ENCODE measurements at places on chromosomes 3 and 15.

- H3K27me3 ChIP-seq: peaks cover 11% of the 10 kb centered on the region
- no peaks in the 10 kb centered on the region for H3K4me1 ChIP-seq
- H3K27ac ChIP-seq: no peak overlapping the region
- H3K4me3 ChIP-seq: no peak overlapping the region
- no peak for DNase-seq
Measured at GRCh38 chr15:72451224-72451623, 22.9 kb upstream of the ARIH1 start.

DNA sequence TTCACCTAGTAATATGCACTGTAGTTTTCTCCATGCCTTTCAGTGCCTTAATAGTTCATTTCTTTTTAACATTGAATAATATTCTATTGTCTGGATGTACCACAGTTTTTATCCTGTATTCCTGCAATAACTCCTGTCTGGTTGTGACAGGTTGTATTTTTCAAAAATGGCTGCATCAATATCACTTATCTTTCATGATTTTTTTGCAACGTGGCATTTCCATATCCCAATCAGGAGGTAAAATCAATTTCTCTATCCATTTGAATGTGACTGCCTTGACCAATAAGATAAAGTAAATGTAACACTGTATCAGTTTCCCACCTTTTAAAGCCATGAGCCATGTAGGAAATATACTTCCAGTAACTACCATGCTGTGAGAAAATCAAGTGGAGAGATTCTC lies 27.5 kb upstream of the EPHA3 start:
- no peak overlapping the region for H3K4me3 ChIP-seq
- no peak for DNase-seq
- H3K27me3 ChIP-seq: no peaks in the 10 kb centered on the region
- peaks cover 1% of the 10 kb centered on the region for H3K4me1 ChIP-seq
- no peak overlapping the region for H3K27ac ChIP-seq

DNA sequence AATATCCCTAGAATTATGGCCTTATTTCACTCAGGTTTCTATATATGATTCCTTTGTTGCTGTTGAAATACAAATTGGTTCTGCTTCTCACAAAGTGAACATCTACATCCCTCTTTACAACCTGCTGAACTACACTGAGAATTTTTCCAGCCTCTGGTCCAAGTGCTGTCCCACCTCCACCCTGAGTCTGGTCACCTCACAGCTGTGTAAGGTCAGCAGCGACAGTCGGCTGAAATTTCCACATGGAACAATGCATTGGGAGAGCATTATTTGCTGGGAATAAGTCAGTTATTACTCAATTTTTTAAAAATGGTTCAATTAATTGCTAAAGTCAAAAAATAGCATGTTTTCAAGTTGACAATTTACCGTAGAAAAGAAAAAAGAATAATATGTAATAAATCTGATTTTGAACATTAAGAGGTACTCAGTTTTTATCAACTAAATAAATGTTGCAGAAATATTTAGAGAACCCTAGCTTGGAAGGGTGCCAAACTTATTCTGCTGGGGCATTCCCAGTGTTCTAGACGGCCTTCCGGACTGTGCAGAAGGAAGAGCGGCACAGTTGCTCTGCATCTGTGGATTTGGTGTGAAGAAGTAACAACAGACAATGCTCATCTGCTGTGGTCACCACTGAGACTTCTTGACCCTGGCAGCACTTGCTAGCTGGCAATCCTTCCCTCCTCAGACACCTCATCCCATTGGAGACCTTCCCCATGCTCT lies 1.8 kb downstream of the HCLS1 start:
- H3K36me3 ChIP-seq: peaks cover 7% of the 10 kb centered on the region
- no peak for DNase-seq
- H3K4me3 ChIP-seq: no peak overlapping the region
- H3K27ac ChIP-seq: no peak overlapping the region

GRCh38 chr15:74798388-74799254 lies 14.0 kb upstream of the LMAN1L start:
- peaks cover 2% of the 10 kb centered on the region for H3K36me3 ChIP-seq

DNA sequence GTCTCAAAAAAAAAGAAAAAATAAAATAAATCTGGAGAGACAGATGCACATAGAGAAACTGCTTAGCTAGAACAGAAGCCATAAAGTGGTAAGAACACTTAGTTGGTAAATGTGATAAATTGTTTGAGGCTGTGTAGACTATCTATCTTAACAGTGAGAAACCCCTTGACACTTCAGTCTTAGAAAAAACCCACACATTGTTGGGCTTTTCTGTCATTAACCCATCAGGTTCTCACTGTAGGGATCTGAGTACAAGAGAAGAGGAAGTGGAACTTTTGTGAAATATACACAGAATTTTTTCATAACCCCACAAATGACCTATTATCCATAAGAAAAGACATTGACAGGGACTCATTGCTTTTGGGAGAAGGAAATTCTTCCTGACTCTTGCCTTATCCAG lies 24.4 kb downstream of the TP63 start:
- H3K27me3 ChIP-seq: no peaks in the 10 kb centered on the region
- H3K27ac ChIP-seq: no peak overlapping the region
- no peak for DNase-seq
- no peaks in the 10 kb centered on the region for H3K4me1 ChIP-seq
- H3K36me3 ChIP-seq: no peaks in the 10 kb centered on the region

GRCh38 chr15:20349774-20350498 lies 191.7 kb downstream of the GOLGA6L6 start:
- no peaks in the 10 kb centered on the region for H3K27me3 ChIP-seq
- H3K36me3 ChIP-seq: peaks cover 11% of the 10 kb centered on the region
- H3K4me1 ChIP-seq: no peaks in the 10 kb centered on the region

- H3K4me1 ChIP-seq: peaks cover 1% of the 10 kb centered on the region
- no peak for DNase-seq
- no peak overlapping the region for H3K4me3 ChIP-seq
- no peak overlapping the region for H3K27ac ChIP-seq
Measured at GRCh38 chr15:59160880-59161593, 45.6 kb upstream of the LDHAL6B start.

GRCh38 chr3:108970561-108970960 lies 16.9 kb upstream of the GUCA1C start:
- H3K27ac ChIP-seq: no peak overlapping the region
- peaks cover 12% of the 10 kb centered on the region for H3K4me1 ChIP-seq
- no peak for DNase-seq
- H3K27me3 ChIP-seq: no peaks in the 10 kb centered on the region

GRCh38 chr3:50542177-50543034 lies 25.1 kb downstream of the C3orf18 start:
- no peak overlapping the region for H3K4me3 ChIP-seq
- peak; percentile 76 for DNase-seq
- H3K27me3 ChIP-seq: peaks cover 25% of the 10 kb centered on the region
- H3K27ac ChIP-seq: no peak overlapping the region

DNA sequence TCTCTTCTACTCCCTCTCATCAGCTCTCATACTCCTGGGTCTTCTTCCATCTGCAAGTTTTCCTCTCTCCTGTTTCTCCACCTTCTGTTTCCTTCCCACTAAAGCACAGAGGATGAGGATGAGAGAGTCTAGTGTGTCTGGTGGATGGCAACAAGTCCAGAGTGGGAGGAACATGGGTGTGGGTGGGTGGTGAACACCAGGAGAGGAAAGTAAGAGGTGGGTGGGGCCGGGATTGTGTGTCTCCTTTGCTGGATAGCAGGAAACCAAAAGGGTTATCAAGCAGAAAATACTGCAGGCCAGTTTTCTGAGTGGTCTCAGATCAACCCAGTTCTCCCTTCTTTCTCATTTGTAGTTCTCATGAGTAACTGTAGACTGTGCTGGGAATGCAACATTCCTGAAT lies 52.9 kb upstream of the EPHB1 start:
- peaks cover 23% of the 10 kb centered on the region for H3K27me3 ChIP-seq
- H3K27ac ChIP-seq: no peak overlapping the region
- H3K4me1 ChIP-seq: no peaks in the 10 kb centered on the region

DNA sequence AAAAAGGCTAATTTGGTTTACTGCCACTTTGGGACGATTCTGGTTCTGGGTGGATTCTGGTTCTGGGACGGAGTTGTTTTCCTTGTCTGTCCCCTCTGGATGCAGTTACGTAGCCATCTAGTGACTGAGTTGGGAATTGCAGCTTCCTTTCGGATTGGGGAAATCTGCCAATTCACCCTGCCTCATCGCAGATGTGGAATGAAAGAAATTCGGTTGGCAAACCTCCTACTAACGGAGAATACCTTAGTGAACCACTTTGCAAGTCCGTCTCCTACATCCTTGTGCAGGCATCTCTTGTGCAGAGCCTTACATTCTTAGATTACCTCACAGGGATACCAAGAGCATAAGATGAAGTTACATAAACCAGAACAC lies 31.5 kb upstream of the AP4E1 start:
- peak overlapping the region; percentile 15 for H3K27ac ChIP-seq
- H3K4me1 ChIP-seq: peaks cover 6% of the 10 kb centered on the region
- no peaks in the 10 kb centered on the region for H3K36me3 ChIP-seq
- peak; percentile 66 for DNase-seq
- H3K27me3 ChIP-seq: peaks cover 4% of the 10 kb centered on the region

- H3K27ac ChIP-seq: peak overlapping the region; percentile 37
- no peak overlapping the region for H3K4me3 ChIP-seq
- H3K27me3 ChIP-seq: no peaks in the 10 kb centered on the region
- no peak for DNase-seq
- H3K36me3 ChIP-seq: peaks cover 31% of the 10 kb centered on the region
Measured at GRCh38 chr3:47617086-47618010, 38.7 kb upstream of the CSPG5 start.

DNA sequence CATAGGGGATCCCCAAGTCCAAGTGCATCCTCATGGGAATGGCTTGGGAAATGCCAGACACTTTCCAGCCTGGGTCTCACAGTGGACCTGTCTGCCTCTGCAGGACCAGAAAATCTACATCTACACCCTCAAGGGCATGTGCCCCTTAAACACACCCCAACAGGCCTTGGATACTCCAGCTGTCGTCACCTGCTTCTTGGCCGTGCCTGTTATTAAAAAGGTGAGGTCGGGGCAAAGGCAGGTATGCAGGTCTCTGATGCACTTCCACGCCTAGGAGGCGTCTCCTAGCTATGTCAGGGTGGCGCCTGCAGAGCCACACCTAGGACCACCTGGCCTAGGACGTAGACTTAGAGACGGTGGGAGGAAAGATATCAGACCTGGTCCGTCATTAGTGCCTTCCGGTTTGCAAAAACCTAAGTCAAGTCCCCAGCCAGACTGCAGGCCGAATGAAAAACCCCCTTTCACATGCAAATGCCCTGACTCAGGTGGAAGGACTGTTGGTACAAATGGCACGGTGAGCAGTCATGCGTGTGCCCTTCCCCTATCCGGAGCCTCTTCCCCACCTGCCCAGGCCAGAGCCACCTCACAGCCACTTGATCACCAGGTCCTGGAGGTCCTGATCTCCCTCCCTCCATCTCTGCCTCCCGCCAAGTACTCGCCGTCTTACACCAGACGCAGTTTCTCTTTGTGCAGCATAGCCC lies 143.5 kb downstream of the LRRK1 start:
- H3K27me3 ChIP-seq: no peaks in the 10 kb centered on the region
- no peak overlapping the region for H3K4me3 ChIP-seq
- peaks cover 3% of the 10 kb centered on the region for H3K36me3 ChIP-seq
- no peak overlapping the region for H3K27ac ChIP-seq
- H3K4me1 ChIP-seq: no peaks in the 10 kb centered on the region

- peaks cover 4% of the 10 kb centered on the region for H3K4me1 ChIP-seq
- H3K36me3 ChIP-seq: no peaks in the 10 kb centered on the region
- H3K4me3 ChIP-seq: no peak overlapping the region
Measured at GRCh38 chr3:82764521-82764920, 1003.1 kb upstream of the GBE1 start.

DNA sequence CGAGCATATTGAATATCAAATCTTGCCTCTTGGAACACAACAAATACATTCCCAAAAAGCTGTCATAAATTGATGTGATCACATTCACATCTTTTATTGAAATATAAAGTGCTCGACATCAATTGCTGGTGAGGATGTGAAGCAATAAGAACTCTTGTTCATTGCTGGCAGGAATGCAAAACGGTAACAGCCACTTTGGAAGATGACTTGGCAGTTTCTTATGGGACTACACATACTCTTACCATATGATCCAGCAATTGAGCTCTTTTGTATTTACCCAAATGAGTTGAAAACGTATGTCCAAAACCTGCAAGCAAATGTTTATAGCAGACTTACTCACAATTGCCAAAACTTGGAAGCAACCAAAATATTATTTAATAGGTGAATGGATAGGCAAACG lies 234.9 kb downstream of the CACNA2D3 start:
- H3K36me3 ChIP-seq: no peaks in the 10 kb centered on the region
- H3K4me3 ChIP-seq: no peak overlapping the region
- H3K27ac ChIP-seq: no peak overlapping the region
- H3K27me3 ChIP-seq: peaks cover 35% of the 10 kb centered on the region

- peaks cover 5% of the 10 kb centered on the region for H3K36me3 ChIP-seq
- H3K4me1 ChIP-seq: peaks cover 9% of the 10 kb centered on the region
- no peak overlapping the region for H3K4me3 ChIP-seq
- peak overlapping the region; percentile 76 for H3K27ac ChIP-seq
- DNase-seq: no peak
Measured at GRCh38 chr3:172800156-172800555, 49.6 kb downstream of the ECT2 start.

- no peaks in the 10 kb centered on the region for H3K27me3 ChIP-seq
- H3K4me1 ChIP-seq: peaks cover 3% of the 10 kb centered on the region
- H3K27ac ChIP-seq: peak overlapping the region; percentile 76
- no peak overlapping the region for H3K4me3 ChIP-seq
Measured at GRCh38 chr3:197219619-197220018, 78.8 kb downstream of the DLG1 start.

- DNase-seq: no peak
- no peak overlapping the region for H3K27ac ChIP-seq
- no peak overlapping the region for H3K4me3 ChIP-seq
- H3K36me3 ChIP-seq: no peaks in the 10 kb centered on the region
- no peaks in the 10 kb centered on the region for H3K27me3 ChIP-seq
Measured at GRCh38 chr3:79170021-79170420, 597.8 kb downstream of the ROBO1 start.

DNA sequence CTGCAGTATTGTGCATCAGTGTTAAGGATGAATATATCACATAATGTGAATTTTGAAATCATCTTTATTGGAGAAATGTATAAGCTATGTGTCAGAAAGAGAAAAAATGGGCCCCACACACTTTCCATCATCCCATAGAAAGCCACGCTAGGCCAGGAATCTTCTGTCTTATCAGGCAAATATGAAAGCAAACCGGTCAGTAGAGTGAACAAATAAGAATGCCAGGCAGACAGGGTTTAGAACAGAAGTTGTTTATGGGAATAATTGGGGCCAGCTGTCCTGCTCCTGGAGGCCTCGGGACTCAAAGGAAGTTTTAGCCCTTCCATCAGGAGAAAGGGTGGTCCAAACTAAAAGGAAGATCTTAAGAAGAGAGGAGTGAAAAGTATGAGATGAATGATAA lies 39.5 kb downstream of the ZNF280D start:
- peaks cover 3% of the 10 kb centered on the region for H3K36me3 ChIP-seq
- H3K27ac ChIP-seq: no peak overlapping the region
- DNase-seq: no peak
- H3K4me1 ChIP-seq: no peaks in the 10 kb centered on the region
- no peak overlapping the region for H3K4me3 ChIP-seq

GRCh38 chr3:188962253-188963247 lies 209.2 kb upstream of the TPRG1 start:
- no peak overlapping the region for H3K27ac ChIP-seq
- H3K4me1 ChIP-seq: no peaks in the 10 kb centered on the region
- H3K36me3 ChIP-seq: peaks cover 2% of the 10 kb centered on the region
- no peak overlapping the region for H3K4me3 ChIP-seq
- DNase-seq: no peak
- peaks cover 7% of the 10 kb centered on the region for H3K27me3 ChIP-seq
